ENCODE measurements at places on chromosomes 16 and 17.

GRCh38 chr16:72023962-72024361 lies 15.4 kb downstream of the DHODH start:
- H3K27ac ChIP-seq: no peak overlapping the region
- peaks cover 11% of the 10 kb centered on the region for H3K36me3 ChIP-seq
- no peak overlapping the region for H3K4me3 ChIP-seq
- no peak for DNase-seq
- H3K4me1 ChIP-seq: no peaks in the 10 kb centered on the region

GRCh38 chr16:1667271-1667670 lies 10.8 kb upstream of the JPT2 start:
- no peaks in the 10 kb centered on the region for H3K4me1 ChIP-seq
- no peak overlapping the region for H3K4me3 ChIP-seq
- H3K36me3 ChIP-seq: no peaks in the 10 kb centered on the region
- no peak overlapping the region for H3K27ac ChIP-seq

DNA sequence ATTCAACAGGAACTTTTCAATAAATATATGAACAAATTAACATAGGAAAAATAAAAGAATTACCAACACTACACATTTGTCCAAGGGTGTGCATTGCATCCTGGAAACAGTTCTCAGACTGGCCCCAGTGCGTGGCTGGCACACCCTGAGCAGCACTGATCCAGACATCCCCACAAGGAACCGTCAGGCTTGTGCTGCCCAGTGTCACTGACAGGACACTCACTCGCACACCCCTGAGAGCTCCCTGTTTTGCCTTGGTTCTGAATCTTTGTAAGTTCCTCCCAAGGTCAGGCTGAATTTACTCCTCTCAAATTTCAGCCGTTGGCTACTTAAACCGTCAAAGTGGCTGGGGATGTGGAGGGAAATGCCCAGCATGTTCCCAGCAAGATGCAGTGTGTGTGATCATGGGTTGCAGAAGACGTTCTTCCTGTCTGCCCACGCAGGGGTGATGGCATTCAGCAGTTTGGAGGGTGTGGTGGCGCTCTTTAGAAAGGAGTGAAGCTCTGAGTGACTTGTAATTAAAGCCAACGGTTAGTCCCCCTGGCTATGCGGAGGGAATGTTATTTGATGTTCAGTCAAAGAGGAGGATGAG lies 1.7 kb downstream of the MT2A start:
- H3K36me3 ChIP-seq: peaks cover 2% of the 10 kb centered on the region
- H3K4me3 ChIP-seq: peak overlapping the region; percentile 99
- H3K4me1 ChIP-seq: peaks cover 83% of the 10 kb centered on the region
- peak; percentile 90 for DNase-seq
- no peaks in the 10 kb centered on the region for H3K27me3 ChIP-seq

- peak overlapping the region; percentile 9 for H3K4me3 ChIP-seq
- H3K4me1 ChIP-seq: peaks cover 35% of the 10 kb centered on the region
- H3K27me3 ChIP-seq: no peaks in the 10 kb centered on the region
- no peak for DNase-seq
Observed at GRCh38 chr17:2405247-2405926, 4.5 kb upstream of the MNT start.

DNA sequence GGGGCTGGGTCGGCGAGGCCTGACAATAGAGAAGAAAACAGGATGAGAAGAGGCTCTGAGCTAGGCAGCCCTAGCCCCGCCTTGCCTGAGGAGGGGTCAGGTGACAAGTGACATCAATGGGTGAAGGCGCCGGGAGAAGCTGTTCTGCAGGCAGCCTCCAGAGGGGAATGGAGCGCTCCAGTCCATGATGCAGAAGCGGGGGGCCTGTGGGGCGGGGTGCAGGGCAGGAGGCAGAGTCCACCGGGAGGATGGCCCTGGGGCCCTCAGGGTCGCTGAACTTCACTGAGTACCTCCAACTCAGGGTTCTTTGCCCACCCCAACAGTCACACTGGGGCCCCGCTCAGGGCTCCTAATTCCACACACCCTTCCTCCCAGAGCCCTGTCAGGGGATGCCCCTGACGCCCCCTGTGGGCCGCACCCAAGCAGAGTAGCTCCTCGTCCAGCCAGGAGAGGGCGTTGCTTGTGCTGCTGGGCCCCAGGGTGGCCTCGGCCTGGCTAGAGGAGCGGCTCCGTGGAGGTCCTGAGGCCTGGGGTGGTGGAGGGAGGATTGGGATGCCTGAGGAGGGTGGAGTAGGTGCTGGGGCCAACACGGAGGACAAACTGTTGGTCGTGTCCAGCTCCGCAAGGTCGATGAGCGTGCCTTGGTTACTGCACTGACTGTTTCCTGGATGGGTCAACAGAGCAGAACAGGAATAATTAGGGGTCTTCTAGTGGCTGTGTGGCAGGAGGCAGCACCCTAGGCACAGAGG lies 20.8 kb downstream of the GGA3 start:
- H3K4me1 ChIP-seq: peaks cover 52% of the 10 kb centered on the region
- no peak overlapping the region for H3K27ac ChIP-seq
- H3K27me3 ChIP-seq: no peaks in the 10 kb centered on the region
- DNase-seq: peak; percentile 46

DNA sequence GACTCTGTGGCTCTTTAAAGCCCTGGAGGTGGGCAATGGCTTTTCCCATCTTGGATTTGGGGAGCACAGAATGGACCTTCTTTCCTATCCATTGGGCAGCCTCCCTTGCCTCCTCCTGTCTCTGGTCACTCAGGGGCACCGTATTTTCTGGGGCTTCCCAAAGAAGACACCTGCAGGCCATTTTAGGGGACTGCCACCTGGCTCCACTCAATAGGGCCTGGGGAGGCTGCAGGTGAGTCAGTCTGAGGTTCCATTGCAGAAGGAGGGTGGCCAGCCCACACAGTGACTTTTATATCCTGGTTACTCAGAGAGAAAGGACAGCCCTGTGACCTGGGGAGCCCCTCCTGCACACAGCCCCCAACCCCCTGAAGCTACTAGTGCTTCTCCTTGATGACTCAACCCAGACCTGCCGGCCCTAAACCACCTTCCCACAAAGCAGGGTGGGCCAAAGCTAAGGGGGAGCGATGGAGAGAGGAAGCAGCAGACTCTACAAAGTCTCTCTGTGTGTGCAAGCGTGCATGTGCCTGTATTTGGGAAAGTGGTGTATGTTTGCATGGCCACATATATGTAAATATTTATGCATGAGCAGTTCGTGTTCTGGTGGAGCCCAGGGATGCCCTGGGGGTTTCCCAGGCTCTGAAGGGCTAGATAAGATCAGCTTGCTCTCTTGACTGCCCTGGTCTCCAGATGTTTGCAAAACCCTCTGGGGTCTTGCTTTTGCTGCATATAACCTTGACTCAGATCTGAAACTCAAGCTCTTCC lies 5.0 kb downstream of the CX3CL1 start:
- H3K36me3 ChIP-seq: no peaks in the 10 kb centered on the region

GRCh38 chr17:39735882-39736281 lies 1.9 kb upstream of the GRB7 start:
- no peak overlapping the region for H3K27ac ChIP-seq
- H3K4me1 ChIP-seq: peaks cover 40% of the 10 kb centered on the region
- DNase-seq: no peak
- peaks cover 12% of the 10 kb centered on the region for H3K27me3 ChIP-seq
- H3K36me3 ChIP-seq: no peaks in the 10 kb centered on the region

DNA sequence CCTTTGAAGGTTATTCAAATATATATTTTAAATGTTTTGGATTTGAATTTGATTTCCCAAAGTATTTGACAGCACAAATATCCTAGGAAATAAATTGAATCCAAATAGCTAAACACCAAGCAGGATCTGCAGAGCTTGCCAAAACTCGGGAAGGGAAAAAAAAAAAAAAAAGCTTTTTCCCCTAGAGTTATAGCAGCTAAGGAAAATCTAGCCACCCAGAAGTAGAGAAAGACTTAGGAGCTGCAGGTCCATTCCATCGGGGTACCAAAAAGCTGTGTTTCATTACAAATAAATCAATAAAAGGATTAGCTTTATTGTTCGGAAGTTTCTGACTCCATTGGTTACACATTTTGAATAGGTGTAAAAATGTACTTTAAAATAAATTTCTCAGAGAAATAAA lies 19.3 kb downstream of the HSF5 start:
- peaks cover 12% of the 10 kb centered on the region for H3K4me1 ChIP-seq
- no peak for DNase-seq
- H3K4me3 ChIP-seq: no peak overlapping the region
- no peaks in the 10 kb centered on the region for H3K27me3 ChIP-seq
- no peaks in the 10 kb centered on the region for H3K36me3 ChIP-seq

- DNase-seq: peak; percentile 69
- H3K4me3 ChIP-seq: no peak overlapping the region
- H3K36me3 ChIP-seq: peaks cover 8% of the 10 kb centered on the region
- no peak overlapping the region for H3K27ac ChIP-seq
- H3K27me3 ChIP-seq: no peaks in the 10 kb centered on the region
Observed at GRCh38 chr16:2919511-2920255, 8.0 kb downstream of the FLYWCH1 start.

DNA sequence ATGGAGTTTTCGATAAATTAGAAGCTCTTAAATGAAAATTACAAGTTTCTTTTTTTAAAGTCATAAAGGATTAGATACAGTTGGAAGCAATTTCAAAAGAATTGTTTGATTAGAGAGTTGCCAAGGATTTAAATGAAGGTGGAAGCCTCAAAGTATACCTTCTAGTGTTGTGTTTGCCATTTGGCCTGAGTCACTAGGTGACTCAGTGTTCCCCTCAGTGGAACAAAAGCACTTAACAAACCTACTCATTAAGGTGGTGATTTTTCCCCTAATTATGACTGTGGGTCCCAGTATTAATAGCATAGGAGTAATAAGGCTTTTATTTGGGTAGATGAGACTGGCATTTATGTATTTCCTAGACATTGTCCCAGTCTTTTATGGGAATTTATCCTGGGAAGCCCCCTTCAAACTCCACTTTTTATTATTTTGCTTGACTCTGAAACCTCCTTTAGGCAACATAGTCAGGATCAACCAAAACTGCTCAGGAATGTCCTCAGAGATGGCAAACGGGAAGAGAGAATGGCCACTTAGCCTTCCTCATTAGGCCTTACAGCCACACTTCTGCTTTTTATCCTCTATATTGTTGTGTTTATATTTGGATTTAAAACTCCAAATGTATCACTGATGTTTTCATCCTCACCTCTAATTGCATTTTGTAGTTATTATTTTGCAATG lies 161.0 kb downstream of the FTO start:
- H3K4me1 ChIP-seq: peaks cover 28% of the 10 kb centered on the region
- H3K36me3 ChIP-seq: peaks cover 16% of the 10 kb centered on the region
- H3K27ac ChIP-seq: peak overlapping the region; percentile 92
- DNase-seq: no peak
- H3K4me3 ChIP-seq: peak overlapping the region; percentile 46

- no peaks in the 10 kb centered on the region for H3K4me1 ChIP-seq
- no peak overlapping the region for H3K27ac ChIP-seq
- no peaks in the 10 kb centered on the region for H3K27me3 ChIP-seq
- no peak overlapping the region for H3K4me3 ChIP-seq
- H3K36me3 ChIP-seq: no peaks in the 10 kb centered on the region
Observed at GRCh38 chr16:86781046-86781445, 202.7 kb downstream of the FOXL1 start.

GRCh38 chr17:63113167-63113566 lies 147.1 kb downstream of the TANC2 start:
- H3K4me1 ChIP-seq: no peaks in the 10 kb centered on the region
- H3K27me3 ChIP-seq: no peaks in the 10 kb centered on the region
- H3K27ac ChIP-seq: no peak overlapping the region
- H3K36me3 ChIP-seq: no peaks in the 10 kb centered on the region

- no peak overlapping the region for H3K27ac ChIP-seq
- no peaks in the 10 kb centered on the region for H3K36me3 ChIP-seq
- peaks cover 7% of the 10 kb centered on the region for H3K4me1 ChIP-seq
- no peak overlapping the region for H3K4me3 ChIP-seq
- H3K27me3 ChIP-seq: peaks cover 8% of the 10 kb centered on the region
- DNase-seq: no peak
Observed at GRCh38 chr17:19331134-19331533, 31.4 kb downstream of the B9D1 start.

DNA sequence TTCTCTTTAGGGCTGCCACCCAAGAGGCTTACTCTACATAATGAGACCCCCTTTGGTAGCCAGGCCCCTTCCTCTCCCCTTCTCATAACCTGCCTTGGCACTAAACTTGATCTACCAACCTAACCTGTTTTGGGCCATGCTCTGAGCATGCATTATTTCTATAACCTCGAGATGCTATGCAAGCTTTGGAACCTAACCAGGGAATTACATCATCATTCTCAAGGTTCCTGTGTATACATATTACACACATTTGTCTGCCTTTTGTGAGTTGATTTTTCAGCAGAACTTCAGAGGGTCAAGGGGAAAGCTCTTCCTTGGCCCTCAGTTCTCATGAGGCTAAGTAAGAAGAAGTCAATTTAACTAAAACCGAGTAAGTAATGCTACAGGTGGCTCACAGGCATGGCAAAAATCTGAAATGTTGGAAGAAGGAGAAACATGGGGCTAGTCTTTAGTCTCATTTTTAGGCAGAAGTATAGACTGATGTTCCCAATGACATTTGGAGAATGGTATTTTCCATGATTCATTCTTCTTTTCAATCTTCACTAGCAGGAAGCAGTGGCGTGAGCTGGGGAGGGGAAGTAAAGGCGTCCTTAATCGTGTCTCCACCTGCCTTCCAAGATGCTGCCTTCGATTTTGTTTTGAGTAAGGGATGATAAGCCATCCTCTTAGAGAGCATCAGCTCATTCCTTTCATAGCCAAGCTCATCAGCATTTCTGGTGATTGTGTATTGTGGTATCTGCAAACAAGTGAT lies 308.4 kb downstream of the ABCC12 start:
- H3K27ac ChIP-seq: no peak overlapping the region
- H3K27me3 ChIP-seq: peaks cover under 1% of the 10 kb centered on the region
- no peaks in the 10 kb centered on the region for H3K36me3 ChIP-seq
- H3K4me1 ChIP-seq: no peaks in the 10 kb centered on the region
- DNase-seq: no peak
- no peak overlapping the region for H3K4me3 ChIP-seq

- H3K27ac ChIP-seq: no peak overlapping the region
- no peaks in the 10 kb centered on the region for H3K27me3 ChIP-seq
- no peaks in the 10 kb centered on the region for H3K4me1 ChIP-seq
- no peak for DNase-seq
Observed at GRCh38 chr16:59048876-59049275, 314.8 kb upstream of the GOT2 start.

DNA sequence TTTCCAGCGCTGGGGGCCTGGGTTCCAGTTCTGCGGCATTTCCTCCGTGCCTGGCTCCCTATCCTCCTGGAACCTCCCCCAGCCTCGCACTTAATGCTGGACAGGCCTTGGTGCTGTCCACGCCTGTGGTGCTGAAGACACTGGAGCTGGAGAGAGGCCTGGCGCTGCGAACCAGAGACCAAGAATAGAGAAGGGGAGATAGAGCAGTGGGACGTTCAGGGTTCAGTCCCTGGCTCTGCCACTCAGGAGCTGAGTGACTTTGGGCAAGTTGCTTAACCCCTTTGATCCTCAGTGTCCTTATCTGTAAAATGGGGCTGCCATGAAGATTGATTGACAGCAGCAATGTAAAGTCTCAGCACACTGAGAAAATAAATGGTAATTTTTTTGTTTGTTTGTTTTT lies 11.9 kb downstream of the SBK1 start:
- DNase-seq: no peak
- H3K4me3 ChIP-seq: no peak overlapping the region
- no peaks in the 10 kb centered on the region for H3K27me3 ChIP-seq
- no peaks in the 10 kb centered on the region for H3K36me3 ChIP-seq

- H3K4me1 ChIP-seq: peaks cover 65% of the 10 kb centered on the region
- H3K36me3 ChIP-seq: peaks cover 3% of the 10 kb centered on the region
- no peak for DNase-seq
- H3K27me3 ChIP-seq: no peaks in the 10 kb centered on the region
Observed at GRCh38 chr17:49670002-49670401, 7.9 kb downstream of the SPOP start.

All from activated T-cell treated with anti-CD3 and anti-CD28 coated beads, Interleukin-2, amount 50 U/mL, for 72 hours (primary cell).